ENCODE measurements at places on chromosomes 2 and 18.

DNA sequence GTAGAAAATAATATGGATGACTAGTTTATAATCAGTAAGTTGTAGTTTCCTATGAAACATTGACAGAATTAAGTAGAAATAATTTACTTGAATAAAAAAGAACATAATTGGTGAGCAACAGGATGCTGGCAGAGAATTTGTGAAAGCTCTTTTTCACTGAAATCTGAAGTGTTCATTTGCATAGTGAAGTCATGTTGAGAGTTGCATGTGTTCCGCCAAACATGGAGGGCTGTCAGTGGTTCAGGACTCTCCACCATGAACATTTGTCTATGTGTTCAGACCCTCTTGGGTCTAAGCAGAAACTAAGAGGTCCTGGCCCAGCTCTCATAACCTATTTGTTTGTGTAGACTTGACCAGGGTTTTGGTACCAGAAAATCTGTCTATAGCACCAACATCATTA lies 182.5 kb upstream of the LINC00305 start:
- DNase-seq = no peak

- no peak for DNase-seq
These were observed 242.7 kb downstream of the CNTNAP5 start for GRCh38 chr2:124267794-124268193.

- no peak for DNase-seq
These were observed 143.3 kb downstream of the HDAC4 start for GRCh38 chr2:239257511-239257937.

- DNase-seq = no peak
These were observed 40.0 kb downstream of the COL4A3 start for GRCh38 chr2:227204452-227204851.

- no peak for DNase-seq
These were observed 63.5 kb downstream of the EVA1A start for GRCh38 chr2:75497256-75497655.

GRCh38 chr2:133624551-133624950 lies 56.3 kb upstream of the NCKAP5 start:
- DNase-seq = no peak

DNA sequence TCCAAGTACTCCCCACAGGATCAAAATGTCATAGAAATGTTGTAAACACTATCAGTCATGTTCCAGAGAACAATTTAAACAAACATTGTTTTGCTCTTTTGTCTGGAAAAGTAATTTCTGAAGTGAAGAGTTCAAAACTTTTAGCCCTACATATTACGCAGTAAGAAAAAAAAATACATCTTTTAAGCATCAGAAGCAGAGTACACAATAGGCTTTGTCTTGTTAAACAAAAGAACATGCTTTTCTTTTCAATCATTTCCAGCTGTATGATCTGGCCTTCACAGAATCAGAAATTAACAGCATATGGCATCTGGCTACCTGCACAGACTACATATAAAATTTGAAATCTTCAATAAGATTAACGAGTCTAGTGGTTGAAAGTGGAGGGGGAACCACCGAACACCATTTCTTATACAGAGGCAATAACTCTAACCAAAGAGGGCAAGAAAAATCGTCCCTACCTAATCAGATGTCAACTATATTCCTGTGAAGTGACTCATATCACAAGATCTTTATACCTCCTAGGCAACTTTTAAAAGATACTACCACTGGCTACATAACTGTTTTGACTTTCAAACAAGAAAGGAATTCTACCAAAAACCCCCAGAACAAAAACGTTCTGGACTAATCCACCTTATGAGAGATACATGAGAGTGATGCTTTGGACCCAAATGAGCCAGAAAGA lies 149.3 kb downstream of the EXOC6B start:
- no peak for DNase-seq

- DNase-seq = no peak
These were observed 155.8 kb downstream of the TDRD15 start for GRCh38 chr2:21279525-21279924.

GRCh38 chr2:121233486-121234110 lies 51.4 kb downstream of the TFCP2L1 start:
- no peak for DNase-seq

DNA sequence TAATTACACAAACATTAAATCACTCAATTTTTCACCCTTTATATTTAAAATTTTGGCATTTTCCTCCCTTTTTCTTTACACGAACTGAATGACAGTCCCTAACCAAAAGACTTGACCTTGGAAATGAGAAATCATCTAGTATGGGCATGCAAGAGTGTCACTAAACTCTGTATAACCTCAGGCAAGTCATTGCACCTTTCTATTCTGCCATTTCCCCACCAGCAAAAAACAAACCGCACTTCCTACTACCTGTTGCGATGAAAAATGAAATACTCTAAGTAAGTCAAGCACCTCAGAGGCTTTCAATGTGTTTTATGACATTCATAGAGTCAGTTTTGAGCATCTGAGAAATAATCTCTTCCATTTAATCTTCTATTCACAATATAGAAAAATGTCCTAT lies 44.1 kb downstream of the ANKRD44 start:
- DNase-seq = no peak

GRCh38 chr2:106109675-106110424 lies 84.3 kb downstream of the UXS1 start:
- DNase-seq = no peak

GRCh38 chr2:23695214-23695889 lies 231.6 kb downstream of the ATAD2B start:
- DNase-seq = no peak

- DNase-seq = no peak
These were observed 55.3 kb downstream of the DTNB start for GRCh38 chr2:25617948-25618646.

DNA sequence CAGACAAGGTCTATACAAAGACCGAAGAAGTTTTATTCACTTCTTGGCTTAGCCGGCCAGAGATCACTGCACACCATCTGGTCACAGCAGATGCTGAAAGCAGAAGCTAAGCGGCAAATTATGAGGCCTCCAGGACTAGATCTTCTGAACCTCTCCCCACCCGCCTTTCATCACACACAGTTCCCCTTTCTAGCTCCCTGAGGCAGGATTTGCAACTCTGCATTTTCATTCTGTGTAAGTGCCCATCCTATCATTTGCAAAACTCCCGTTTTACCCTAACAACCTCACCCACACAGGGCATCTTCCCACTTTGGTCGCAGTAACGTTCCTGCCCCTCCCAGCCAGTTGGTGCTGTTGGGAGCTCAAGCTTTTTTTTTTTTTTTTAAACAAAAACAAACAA lies 3.1 kb upstream of the MOB1A start:
- peak; percentile 83 for DNase-seq

DNA sequence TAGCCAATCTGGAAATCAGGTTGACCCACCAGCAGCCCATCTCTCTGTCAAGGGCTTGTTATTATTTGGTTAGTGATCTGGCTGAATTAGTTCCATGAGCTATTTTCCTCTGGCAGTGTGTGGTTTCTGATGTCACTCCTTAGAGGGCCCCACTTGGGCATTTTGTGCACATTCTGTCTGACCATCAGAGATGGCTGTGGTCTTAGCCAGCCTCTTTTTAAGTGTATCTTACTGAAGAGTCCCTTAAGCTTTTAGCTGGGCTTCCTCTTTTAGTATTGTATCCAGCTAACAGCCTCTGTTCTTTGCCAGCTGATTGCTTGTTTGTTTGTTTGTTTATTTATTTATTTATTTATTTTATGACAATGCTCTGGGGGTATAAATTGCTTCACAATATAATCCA lies 951.1 kb upstream of the CNTNAP5 start:
- DNase-seq = no peak

DNA sequence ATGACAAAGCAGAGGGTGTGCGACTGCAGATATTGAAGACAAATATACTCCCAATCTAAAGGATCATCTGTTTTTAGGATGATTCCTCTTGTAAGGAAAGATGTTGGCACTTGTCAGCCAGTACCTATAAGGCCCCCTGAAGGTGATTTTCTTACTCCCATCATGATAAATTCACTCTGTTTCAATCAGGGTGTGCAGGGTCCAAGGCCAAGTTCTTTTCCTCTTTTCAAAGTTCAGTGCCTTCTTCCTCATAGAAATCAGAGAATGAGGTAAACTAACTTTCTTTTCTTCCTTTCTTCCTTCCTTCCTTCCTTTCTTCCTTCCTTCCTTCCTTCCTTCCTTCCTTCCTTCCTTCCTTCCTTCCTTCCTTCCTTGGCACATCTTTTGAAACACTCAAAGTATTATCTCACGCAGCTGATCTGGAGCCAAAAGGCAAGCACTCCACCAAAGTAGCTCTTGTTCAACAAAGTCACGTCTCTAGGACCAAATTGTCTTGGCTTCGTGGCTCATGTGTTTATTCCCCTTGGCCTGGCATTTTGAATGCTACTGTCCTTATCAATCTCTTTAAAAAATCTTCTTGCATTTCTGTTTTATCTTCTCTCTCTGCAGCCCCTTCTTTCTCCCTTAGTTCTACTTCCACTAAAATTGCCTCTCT lies 87.7 kb downstream of the DCC start:
- DNase-seq = no peak

- no peak for DNase-seq
These were observed 48.0 kb downstream of the ANTXR1 start for GRCh38 chr2:69060938-69061501.

- no peak for DNase-seq
These were observed 84.5 kb downstream of the PDK1 start for GRCh38 chr2:172640389-172640788.

- DNase-seq = no peak
These were observed 73.6 kb downstream of the ACOXL start for GRCh38 chr2:110805894-110806452.

DNA sequence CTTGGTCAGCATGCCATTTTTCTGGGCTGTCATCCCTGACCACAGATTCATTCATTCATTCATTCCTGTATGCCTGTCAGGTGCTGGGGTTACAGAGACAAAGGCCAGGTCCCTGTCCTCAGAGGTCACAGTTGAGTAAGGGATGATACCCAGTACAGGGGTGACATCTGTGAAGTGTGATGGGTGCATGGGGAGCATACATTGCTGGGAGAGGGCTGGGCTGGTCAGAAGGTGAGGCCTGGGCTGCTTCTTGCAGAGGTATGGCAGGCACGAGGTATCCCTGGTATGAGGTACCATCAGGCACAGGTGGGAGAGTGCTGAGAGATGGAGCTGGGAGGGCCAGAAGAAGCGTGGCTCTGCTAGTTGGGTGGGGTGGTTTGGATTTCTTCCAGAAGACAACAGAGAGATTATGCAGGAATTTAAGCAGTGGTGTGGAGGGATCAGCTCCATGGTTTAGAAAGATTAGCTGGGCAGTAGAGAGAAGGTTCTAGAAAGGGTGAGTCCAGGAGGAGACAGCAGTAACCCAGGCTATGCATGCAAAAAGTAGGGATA lies 181.9 kb upstream of the HAAO start:
- no peak for DNase-seq

- DNase-seq = no peak
These were observed 156.2 kb upstream of the DSEL start for GRCh38 chr18:67672716-67673115.

- DNase-seq = no peak
These were observed 31.8 kb downstream of the CYRIA start for GRCh38 chr2:16633621-16634430.

- no peak for DNase-seq
These were observed 43.1 kb upstream of the ENOSF1 start for GRCh38 chr18:755506-755905.

- no peak for DNase-seq
These were observed 20.0 kb downstream of the SFTPB start for GRCh38 chr2:85647823-85648526.

GRCh38 chr2:71483246-71483645 lies 29.9 kb downstream of the DYSF start:
- no peak for DNase-seq

- no peak for DNase-seq
These were observed 18.6 kb downstream of the SF3B1 start for GRCh38 chr2:197416268-197416667.

- no peak for DNase-seq
These were observed 81.1 kb downstream of the LONRF2 start for GRCh38 chr2:100241236-100241635.

DNA sequence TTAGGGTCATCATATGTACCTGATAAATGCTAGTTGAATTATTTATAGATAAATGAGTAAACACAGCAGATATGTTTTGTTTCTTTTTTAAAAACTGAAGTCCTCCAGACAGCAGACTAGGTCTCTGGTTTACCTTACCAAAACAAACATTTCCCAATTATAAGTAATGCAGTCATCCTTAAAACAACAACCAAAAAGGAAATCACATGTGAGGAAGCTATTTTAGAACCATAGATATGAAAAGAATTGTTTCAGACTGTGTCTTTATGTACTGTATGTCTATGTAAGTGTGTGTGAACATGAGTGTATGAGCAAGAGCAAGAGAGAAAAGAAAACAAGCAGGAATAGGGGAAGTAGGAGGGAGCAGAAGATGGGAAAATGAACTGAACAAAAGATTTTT lies 441.0 kb downstream of the CPS1 start:
- DNase-seq = no peak

- DNase-seq = no peak
These were observed 355.0 kb upstream of the KLHL29 start for GRCh38 chr2:23029951-23030350.

DNA sequence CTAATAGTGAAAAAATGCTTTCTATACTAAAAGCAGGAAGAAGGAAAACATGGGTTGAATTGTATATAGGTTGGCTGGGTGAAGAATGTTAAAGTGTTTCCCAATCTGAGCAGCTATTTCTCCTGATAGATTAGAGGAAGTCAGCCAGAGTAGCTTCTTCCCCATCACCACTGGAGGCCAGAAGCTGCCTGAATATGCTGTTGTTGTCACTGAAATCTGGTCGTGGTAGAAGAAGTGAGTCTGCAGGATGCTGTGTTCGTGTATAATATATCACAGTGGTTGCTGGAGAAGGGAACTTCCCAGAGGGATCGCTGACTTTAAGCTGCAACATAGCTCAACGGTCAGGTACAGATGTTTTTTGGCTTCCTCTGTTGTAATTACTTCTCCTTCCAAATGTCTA lies 247.5 kb upstream of the LRATD1 start:
- no peak for DNase-seq

- DNase-seq = no peak
These were observed 147.7 kb downstream of the CTNNA2 start for GRCh38 chr2:79660557-79660956.

DNA sequence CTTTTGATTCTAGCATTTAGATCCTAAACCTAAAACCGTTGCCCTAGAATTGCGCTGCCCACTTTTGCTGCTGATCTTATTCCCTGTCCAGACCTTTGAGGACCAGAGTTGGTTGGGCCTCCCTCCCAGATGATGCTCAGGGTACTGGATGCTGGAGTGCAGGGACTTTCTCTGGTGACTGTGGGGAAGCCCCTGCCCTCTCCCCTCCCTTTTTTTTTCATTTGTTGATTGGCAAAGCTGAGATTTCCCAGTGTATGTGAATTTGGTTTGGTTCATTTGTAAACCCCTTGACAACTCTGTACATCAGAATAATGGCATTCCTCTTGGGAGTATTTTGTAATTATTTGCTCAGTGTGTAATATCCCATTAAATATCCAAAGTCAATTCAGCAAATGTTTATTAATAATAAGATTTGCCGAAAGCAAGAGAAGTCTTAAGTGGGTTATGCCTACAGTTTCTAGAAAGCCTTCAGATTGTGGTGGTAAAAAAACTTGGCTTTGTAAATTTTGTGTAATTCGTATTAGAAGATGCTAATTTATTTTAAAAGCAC lies 28.3 kb downstream of the RAB31 start:
- DNase-seq = no peak
